NCI-H2081 (cell line): ENCODE measurements at places on chromosomes 16 and 17.

- no peak for DNase-seq
Observed at GRCh38 chr17:79742951-79743476, 12.3 kb downstream of the ENPP7 start.

- DNase-seq = no peak
Observed at GRCh38 chr17:42025936-42026335, 6.0 kb downstream of the NKIRAS2 start.

DNA sequence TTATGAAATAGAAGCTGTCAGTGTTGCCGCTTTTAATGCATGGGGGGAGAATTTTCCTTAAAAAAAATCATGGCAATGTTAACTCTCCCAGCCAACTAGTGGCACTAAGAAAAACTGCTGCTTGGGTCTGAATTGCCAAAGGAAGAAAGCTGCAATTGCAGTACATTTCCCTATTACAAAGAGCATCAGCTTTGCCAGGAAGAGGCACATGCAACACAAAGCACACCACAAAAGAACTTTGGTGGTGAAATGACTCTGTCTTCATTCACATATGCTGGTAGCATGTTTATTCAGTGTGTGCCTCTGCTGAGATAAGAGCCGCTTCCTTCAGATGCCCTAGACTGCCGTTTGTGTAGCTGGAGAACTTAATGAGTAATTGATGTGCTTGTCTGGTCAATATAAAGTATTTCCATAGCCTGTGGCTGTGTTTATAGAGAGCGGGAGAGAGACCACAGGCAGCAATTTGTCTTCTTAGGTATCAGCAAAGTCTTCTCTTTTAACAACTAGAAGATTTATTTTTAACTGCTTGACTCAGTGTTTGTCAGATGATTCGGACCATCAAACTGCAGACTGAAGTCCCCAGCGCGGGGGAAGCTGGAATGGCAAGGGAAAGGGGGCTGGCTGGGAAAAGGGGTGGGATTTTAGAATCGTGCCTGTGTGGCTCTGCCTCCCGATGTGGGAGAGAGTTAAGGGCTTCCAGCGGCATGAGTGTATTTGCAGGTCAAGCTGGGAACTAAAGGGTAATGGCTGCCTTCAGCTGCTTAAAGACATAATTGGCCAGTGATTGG, 115.1 kb downstream of the MRTFB start:
- DNase-seq = peak; percentile 75

- peak; percentile 87 for DNase-seq
Observed at GRCh38 chr17:41777574-41778188, 8.8 kb downstream of the JUP start.

GRCh38 chr16:181565-182021, 1.3 kb downstream of the HBQ1 start:
- DNase-seq = no peak
